ENCODE measurements at places on chromosomes 12 and 14.

DNA sequence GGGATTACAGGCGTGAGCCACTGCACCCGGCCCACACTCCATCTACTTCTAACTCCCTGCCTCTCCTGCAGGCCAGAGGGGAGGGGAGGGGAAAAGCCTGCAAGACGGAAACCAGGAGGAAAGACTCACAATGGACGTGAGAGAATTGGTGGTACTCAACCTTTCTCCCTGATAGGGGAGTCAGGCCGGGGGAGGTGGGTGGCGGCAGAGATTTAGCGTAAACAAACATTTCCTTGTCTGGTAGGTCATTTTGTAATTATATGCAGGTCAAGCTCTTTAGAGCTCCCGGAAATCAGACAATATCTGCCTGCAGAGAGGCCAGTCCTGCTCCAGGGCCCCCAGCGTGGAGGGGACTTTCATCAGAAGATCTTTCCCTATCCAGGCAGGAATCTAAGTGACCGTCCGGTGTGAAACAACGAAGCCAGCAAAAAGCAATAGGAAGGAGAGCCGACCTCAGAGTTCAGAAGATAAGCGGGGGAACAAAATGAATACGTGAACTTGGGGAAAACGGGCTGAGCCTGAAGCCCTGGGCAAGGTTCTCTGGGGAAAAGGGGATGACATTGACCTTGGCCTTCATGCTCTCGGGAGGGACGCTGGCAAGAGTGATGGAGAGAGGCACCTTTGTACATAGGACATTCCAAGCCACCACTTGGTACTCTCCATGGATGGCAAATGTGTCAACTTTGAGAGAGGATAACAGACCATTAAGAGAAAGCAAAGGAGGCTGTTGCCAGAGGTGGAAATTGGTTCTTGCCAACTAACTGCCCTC lies 62.3 kb downstream of the SPRING1 start:
- DNase-seq = no peak

DNA sequence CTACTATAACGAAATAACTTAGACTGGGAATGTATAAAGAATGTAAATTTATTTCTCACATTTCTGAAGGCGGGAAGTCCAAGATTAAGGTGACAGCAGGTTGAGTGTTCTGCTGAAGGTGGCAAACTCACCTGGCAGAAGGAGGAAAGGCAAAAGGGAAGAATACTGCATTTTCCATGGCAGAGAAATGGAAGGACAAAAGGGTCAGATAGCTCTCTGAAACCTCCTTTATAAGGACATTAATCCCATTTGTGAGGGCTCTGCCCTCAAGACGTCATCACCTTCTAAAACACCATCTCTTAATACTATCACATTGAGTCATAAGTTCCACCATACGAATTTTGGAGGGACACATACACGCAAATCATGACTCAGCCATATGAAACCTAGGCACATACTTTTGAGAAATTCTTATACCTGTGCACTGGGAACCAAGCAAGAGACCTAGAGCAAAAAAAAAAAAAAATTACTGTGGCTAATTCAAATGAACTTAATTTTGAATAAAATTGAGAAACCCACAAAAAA lies 1669.3 kb upstream of the FLRT2 start:
- DNase-seq = no peak

DNA sequence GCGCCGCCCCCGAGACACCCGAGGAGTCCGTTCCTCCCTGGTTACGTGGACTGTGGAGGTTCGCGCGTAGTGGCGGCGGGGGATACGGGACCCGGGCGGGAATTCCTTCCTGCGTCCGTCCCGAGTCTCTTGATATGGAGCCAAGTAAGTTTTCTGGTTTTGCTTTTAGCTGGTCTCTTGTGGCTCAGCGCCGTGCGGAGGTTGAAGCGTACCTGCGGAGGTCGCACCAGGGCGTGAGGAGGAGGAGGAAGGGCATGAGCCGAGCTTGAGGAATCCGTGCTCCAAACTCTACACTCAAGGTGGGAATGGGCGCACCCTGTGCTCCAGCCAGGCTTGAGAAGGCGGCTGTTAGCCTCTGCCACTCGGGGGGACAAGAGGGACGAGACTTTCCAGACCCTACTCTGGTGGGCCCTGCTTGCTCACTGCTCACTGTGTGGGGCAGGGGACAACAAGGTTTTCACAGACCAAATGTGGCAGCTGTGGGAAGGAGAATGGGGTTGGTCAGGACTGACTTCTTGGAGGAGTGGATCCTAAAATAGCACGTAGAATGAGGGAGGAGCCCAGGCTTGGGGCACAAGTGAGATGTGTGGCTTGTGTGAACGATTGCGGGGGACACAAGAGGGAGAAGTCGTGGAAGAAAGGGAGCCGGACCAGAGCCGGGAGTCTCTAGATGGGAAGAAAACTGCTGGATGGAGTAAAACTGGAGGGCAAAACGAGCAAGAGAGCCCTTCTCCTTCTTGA lies 577 bp downstream of the ATG101 start:
- DNase-seq = no peak

DNA sequence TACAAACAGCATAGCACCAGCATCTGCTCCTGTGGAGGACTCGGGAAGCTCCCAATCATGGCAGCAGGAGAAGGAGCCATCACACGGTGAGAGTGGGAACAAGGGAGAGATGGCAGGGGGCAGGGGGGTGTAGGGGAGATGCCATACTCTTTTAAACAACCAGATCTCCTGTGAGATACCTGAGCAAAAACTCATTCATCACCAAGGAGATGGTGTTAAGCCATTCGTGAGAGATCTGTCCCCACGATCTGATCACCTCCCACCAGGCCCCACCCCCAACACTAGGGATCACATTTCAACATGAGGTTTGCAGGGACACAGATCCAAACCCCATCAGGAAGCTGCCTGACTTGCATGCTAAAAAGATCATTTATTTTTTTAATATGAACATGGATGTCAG lies 499.3 kb downstream of the TMEM132D start:
- DNase-seq = no peak

- no peak for DNase-seq
Observed at GRCh38 chr14:54627219-54627539, 60.3 kb downstream of the SAMD4A start.

- DNase-seq = no peak
Observed at GRCh38 chr12:30461026-30461615, 234.5 kb downstream of the IPO8 start.

DNA sequence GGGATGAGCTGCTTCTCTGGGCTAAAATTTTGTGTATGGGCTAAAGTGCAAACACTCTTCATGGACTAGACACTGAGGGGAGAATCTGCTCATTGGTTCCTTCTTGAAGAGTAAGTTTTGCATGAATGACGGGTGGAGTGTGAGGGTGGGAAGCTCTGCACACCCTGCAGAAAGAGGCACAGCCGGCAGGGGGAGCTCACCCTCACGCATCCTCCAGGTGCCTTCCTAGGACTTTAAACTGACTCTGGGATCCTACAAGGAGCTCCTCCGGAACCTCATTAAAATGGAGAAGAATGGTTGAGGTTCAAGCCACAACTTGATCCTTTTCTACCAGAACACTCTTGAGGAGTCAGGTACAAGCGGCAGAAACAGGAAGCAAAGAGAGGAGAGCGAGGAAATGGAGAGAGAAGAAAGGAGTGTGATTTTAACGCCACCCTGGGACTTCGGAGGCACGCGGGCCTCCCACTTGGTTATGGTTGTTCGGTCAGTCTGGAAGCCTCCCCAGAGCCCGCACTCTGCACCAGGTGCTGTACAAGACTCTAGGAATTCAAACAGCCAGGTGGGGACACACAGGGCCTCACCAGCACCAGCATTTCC lies 87.5 kb downstream of the SETD3 start:
- no peak for DNase-seq

- DNase-seq = no peak
Observed at GRCh38 chr12:25186788-25187402, 8.1 kb downstream of the DNAI7 start.

DNA sequence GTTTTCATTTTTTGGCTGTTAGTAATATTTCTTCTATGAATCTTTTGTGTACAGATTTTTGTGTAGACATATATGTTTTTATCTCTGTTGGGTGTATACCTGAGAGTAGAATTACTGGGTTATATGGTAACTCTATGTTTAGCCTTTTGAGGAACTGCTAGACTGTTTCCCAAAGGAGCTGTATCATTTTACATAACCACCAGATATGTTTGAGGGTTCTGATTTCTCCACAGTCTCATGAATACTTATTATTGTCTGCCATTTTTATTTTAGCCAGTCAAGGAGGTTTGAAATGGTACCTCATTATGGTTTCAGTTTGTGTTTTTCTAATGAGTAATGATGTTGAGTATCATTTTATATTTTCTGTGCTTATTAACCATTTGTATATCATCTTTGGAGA lies 1.9 kb downstream of the PCNX4 start:
- DNase-seq = no peak

DNA sequence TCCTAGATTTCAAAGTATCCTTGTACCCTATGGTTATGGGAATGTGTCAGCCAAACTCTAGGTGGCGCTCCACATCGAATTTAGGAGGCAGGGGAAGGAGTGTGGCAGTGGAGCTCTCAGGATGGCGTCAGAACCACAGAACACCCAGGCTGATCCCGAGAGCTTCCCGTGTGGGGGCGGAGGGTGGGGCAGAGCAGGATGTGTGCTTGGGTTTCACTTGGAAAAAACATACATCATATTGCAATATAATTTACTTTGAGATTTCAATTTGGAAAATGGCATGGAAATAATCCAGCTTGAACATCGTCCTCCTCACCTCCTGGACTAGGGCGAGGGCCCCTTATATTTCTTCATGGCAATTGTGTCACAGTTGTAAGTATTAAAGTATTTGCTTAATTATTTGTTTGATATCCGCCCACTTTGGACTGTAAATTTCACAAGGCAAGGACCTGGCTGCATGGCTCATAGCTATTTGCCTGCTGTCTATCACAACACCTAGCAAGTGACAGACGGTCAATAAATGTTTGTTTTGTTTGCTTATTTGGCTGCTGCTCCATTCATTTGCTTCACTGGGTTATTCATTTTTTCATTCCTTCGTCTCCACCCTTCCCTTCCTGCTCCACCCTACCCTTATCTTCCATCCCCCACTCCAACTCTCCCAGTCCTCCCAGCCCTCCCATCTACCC lies 221.5 kb upstream of the HMGA2 start:
- DNase-seq = peak; percentile 28

GRCh38 chr12:97471194-97471593 lies 8.6 kb downstream of the RMST start:
- DNase-seq = no peak

- no peak for DNase-seq
Observed at GRCh38 chr12:120750806-120751205, 25.2 kb downstream of the ACADS start.

DNA sequence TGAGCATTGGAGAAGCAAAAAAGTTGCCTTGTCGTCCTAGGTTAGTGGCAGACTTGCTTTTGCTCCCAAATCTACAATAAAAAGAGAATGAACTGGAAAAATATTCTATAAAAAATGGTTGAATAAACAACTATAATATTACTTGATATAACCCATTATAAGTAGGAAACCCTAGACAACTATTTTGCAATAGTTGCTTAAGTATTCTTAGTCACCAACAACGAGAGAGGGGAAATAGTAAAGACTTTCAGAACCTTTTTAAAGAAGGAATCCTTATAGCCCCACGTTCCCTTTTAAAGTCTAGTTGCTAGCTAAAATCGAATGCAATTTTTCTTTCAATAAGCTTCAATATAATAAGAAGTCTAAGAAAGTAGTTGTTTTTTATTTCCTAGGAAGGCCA lies 17.5 kb downstream of the AQP6 start:
- DNase-seq = no peak

- DNase-seq = no peak
Observed at GRCh38 chr12:28235015-28235414, 44.8 kb downstream of the CCDC91 start.

DNA sequence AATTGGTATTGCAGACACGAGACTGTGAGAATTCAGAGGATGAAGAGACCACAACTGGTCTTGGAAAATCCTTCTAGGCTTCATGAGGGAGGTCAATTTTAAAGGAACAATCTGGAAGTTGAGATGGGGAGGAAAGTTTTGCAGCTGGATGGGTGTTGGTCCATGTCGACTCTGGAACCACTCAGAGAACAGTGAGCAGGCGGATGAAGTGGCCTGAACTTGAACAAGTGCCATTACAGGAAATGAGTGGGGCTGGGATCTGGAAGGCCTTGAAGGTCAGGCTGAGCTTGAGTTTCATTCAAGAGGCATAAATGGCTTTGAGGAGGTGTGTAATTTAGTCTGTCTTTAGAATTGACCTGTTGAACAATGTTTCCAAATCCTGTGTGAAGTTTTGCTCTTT lies 140.9 kb downstream of the GALC start:
- no peak for DNase-seq

GRCh38 chr12:56326533-56326932 lies 7.3 kb downstream of the PAN2 start:
- no peak for DNase-seq

GRCh38 chr14:22475381-22475780 lies 113.6 kb downstream of the DAD1 start:
- DNase-seq = no peak

DNA sequence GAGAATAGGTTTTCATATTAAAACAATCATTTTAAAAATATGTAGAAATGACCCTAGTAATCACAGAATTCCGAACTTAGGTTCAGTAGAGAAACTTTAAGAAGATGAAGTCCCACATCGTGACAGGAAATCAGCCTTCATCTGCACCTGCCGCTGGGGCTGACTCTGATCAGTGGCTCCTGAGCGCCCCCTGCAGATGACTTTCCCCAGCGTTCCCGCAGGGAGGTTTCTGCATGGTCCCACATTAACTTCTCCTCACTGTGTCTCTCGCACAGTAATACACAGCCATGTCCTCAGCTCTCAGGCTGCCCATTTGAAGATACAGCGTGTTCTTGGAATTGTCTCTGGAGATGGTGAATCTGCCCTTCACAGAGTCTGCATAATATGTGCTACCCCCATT lies 1131.1 kb downstream of the TMEM121 start:
- DNase-seq = no peak

DNA sequence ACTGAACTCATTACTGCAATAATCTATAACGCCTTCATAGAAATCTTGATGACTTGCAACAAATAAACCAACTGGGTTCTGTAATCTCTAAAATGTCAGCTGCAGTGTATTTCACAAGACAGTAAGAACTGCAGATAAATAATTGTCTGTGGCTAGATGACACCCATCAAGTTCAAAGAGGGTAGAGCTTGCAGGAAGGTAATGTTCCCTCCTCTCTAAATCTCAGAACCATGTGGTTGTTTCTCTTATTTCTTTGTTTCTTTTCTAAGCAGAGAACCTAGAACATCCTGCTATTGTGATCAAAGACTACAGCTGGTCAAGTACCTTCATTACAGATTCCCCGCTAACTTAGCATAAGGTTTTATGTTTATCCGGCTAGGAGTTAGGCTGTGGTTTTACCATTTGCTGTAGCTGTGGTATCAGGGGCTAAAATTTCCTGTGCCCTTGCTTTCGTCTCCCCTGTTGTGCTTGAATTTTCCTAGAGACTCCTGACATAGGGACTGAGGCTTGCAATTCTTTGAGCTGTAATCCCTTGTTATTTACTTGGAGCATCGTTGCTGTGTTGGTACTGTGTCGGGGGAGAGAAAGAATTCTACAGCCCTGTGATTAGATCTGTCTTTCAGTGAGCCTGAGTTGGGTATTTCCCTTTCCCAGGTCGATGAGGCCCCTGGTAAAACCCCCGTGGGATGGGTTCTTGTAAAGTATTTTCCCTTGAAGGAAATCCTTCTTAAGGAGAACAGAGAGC lies 253.1 kb upstream of the BTG1 start:
- DNase-seq = no peak
